ENCODE measurements at places on chromosomes 2 and 18.
A peak's percentile ranks its signal among the peaks of the same experiment; 100 is the strongest.

DNA sequence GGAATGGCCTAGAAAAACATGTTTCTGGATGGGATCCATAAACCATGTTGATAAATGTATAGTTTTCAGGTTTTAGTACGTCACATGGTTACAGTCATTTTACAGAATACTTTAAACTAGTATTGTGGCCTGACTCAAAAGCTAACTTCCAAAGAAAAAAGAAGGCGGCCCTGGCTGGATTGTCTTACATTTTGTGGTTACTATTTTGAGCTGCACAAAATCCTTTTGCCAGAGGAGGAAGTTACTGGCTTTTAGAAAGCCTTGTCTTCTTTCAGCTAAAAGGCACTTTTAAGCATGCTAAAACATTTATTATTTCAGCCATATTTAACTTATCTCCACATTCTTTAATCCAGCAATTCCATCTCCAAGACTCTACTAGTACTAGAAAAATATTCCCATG is 227.9 kb downstream of the CDH2 start:
- DNase-seq, result no peak

DNA sequence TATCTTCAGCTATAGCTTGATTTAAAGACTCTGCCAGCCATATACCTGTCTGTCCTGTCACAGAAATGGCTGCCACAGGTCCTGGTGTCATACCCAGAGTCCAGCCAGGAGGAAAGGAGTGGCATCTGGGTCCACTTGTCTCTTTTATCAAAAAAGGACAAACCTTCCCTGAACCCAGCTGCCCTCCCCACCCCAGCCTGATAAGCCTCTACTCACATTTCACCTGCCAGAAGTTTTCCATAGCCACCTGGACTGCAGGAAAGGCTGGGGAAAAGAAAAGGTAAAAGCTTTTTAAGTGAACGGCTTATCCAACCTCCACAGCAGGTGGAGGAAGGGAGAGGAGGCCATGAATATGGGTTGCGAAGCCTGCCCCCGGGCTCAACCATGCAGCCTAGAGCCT is 32.8 kb downstream of the TMEM163 start:
- no peak for DNase-seq

- no peak for DNase-seq
Measured at GRCh38 chr18:809985-810642, 1.9 kb downstream of the YES1 start.

DNA sequence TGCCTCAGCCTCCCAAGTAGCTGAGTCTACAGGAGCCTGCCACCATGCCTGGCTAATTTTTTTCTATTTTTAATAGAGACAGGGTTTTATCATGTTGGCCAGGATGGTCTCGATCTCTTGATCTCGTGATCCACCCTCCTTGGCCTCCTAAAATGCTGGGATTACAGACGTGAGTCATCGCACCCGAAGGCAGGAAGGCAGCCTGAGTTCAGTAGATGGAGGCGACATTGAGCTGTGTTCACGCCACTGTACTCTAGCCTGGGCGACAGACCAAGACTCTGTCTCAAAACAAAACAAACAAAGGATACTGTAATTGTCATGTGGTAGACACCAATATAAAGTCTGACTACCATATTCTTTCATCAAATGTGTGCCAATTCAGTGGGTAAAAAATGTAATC is 500.9 kb upstream of the DSEL start:
- DNase-seq, result no peak

- DNase-seq, result no peak
Measured at GRCh38 chr2:213228638-213229037, 55.6 kb upstream of the SPAG16 start.

GRCh38 chr2:178819992-178820391 is 12.8 kb upstream of the TTN start:
- DNase-seq, result no peak

GRCh38 chr18:42163321-42163720 is 208.3 kb downstream of the PIK3C3 start:
- no peak for DNase-seq

GRCh38 chr2:209388446-209389037 is 35.3 kb upstream of the MAP2 start:
- no peak for DNase-seq

DNA sequence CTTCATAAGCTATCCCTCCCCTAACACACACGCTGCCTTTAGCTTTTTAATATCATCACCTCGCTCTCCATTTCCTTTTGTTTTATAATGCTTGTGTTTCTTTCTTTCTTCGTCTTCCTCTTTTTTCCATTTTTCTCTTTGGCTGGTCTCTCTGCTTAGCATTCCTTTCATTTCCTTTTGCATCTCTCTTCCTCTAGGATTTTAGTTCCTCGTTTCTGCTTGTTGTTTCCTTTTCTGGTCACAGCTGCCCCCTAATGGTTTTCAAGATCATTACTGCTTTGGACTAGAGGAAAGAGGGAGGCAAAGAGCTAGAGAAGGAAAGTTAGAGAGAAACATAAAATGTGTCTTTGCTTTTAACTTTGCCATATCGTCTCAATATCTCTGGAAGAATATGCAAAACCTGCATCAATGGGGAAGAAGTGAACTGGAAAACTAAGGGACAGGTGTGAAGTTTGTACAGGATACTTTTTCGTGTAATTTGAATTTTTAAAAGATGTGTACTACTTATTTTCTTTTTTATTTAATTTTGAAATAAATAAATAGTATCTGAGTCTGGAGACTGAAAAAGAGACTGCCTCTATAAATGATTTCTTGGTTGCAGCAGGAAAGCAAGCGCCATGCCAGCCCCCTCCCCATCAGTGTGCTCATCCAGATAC is 6.3 kb upstream of the NRP2 start:
- DNase-seq, result no peak

DNA sequence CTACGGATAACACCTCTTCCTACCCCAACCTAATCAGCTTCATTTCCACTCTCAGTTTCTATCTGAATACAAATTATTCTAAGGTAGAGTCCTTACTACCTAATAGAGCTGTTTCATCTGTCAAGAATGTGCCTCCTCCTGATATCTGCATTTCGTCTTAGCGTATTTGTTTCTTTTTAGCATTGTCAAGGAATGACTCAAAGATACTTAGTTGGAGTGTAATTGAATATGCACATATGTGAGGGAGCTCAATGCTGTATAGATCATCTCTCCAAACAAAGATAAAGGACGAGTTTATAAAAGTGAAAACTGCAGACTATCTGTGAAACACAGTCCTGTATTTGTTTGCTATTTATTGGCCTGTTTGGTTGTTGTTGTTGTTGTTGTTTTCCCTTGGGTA is 2059.4 kb upstream of the CELF4 start:
- no peak for DNase-seq

- DNase-seq, result peak; percentile 23
Measured at GRCh38 chr2:179020156-179020750, 29.7 kb downstream of the CCDC141 start.

- no peak for DNase-seq
Measured at GRCh38 chr2:2024751-2025481, 280.6 kb upstream of the PXDN start.

GRCh38 chr18:58871514-58872420 is 7.1 kb downstream of the ZNF532 start:
- DNase-seq, result no peak

DNA sequence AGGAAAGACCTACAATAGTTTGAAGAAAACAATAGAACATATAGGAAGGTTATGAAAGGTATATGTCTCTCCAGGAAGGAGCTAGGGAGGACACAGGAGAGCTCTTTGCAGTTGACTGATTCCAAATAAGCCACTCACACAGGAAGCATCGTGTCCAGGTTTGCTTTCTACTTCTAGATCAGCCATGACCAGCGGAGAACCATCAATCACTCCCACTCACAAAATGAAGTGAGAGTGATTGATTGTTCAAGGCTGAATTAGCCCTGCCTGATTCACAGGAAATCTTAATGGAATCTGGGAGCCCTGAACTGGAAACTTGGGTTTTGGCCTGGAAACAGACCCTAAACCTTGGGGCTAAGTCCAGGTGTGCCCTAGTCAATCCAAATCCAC is 1292.2 kb upstream of the ZEB2 start:
- no peak for DNase-seq

DNA sequence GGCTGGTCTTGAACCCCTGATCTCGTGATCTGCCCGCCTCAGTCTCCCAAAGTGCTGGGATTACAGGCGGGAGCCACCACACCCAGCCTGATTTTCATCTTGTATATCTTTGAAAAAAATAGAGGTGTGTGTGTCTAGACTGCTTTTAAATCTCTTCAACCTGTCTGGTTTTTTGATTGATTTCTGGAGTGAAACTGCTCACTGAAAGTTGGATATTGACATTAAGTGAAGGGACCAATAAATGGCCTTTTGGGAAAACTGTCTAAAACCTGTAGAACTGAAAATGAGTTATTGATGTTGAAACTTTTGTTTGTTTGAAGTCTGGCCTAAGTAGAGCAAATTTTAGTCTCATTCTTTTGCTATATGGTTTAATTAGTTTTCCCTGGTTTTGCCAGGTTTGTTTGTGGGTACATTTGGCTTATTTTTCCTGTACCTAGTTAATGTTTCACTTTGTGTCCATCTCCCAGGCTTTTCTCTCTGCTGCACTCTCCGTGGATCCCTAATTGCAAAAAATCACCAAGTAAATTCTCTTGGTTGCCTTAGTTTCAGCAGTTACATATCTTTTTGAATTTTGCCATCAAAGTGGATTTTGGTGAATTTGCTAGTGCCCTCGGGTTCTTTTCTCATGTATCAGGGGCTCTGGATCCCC is 144.3 kb downstream of the MAP4K4 start:
- no peak for DNase-seq

GRCh38 chr2:60486551-60486950 is 66.9 kb downstream of the BCL11A start:
- no peak for DNase-seq

DNA sequence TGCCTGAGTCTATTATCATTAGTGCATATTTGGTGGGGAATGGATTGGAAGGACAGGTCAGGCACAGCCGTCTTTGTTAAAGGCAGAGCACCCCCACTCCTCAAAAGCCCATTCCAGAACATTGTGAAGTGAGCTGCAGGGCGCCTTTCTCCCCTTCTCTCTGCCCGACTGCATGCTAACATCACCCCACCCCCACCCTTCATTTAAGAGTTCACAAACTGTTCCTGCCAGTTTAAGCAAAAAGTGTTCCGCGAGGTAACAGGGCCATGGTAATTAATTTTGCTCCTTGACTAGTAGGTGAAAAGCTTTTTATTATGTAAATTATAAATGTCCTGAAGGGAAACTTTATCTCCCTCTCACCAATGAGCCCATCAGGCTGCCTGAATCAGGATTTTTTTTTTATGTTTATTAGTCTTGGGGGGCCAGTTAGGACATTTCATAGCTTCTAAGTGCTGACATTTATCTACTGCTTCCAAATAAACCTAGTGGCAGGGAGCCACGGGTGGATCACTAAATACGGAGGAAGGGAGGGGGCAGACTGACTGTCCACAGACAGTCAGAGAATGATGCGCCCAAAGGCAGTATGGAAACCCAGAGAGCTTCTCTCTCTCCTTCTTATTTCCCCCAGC is 99.4 kb downstream of the FTCDNL1 start:
- no peak for DNase-seq

GRCh38 chr18:22188559-22189267 is 19.3 kb downstream of the GATA6 start:
- DNase-seq, result no peak

- no peak for DNase-seq
Measured at GRCh38 chr2:150431561-150432311, 55.7 kb downstream of the RND3 start.

DNA sequence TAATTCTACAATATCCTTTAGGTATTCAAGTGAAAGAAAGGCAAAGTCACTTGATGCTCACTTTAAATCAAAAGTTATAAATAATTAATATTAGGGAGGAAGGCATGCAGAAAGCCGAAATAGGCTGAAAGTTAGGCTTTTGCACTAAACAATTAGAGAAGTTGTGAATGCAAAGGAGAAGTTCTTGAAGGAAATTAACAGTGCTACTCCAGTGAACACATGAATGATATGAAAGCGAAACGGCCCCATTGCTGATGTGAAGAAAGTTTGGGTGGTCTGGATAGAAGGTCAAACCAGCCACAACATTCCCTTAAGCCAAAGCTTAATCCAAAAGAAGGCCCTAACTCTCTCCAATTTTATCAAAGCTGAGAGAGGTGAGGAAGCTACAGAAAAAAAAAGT is 103.1 kb upstream of the CXCR4 start:
- DNase-seq, result no peak

DNA sequence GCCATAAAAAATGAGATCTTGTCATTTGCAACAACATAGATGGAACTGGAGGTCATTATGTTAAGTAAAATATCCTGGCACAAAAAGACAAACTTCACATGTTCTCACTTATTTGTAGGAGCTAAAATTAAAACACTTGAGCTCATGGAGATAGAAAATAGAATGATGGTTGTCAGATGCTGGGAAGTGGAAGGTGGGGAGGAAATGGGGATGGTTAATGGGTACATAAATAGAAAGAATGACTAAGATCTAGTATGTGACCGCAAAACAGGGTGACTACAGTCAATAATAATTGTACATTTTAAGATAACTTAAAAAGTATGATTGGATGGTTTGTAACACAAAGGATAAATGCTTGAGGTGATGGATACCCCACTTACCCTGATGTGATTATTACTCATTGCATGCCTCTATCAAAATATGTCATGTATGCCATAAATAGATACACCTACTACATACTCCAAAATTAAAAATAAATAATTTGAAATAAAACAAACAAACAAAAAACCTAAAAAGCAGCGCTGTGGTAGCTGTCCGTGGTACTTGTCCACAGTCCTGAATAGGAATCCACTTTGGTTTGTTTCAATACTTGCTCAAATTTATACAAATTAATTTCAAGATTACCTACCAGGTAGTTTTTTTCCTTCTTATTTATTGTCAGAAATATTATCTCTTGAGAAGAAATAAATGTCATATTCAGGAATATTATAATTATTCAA is 224.5 kb downstream of the DLGAP1 start:
- DNase-seq, result no peak

DNA sequence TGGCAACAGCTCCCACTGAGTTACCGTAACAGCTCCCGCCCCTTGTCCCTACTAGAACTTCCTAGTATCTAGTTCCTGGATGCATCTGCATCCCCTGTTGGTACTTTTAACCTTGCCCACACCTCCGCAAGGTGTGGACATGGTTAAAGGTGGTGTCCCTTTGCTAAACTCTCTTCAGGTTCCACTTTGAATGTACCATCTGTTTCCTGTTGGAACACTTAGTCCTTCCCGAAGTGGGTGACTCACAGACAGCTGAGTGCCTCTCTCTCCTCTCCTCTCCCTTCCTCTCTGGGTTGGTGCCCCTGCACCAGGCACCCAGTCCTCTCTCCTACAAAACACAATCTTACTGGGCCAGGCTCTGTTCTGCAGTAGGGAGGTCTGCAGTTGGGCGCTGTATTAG is 19.6 kb upstream of the REL start:
- no peak for DNase-seq

DNA sequence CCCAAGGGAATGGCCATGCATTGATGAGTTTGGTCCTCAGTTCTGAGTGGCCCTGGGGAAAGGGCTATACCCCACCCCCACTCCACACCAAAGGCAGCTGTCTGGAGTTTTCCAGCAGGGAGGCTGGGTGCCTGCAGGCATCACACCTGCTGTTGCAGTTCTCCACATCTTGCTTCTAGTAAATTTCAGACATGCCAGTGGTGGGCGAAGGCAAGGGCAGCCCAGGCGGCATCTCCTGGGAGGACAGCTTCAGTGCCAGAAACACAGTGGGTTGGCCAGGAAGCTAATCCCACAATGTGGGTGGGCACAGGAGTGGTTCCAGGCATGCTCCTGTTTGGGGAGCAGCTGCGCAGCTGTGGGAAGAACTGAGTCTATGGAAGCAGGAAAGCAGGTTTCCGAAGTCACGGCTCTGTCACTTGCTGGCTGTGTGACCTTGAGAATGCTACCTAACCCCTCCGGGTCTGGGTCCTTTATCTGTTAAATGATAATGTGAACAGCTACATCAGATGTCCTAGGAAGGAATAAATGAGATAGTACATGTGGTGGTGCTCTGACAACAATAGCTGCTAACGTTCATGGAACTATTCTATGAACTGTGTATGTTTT is 84.6 kb upstream of the SPTBN1 start:
- DNase-seq, result no peak
